ENCODE measurements at places on chromosomes 2 and 18. TPM values are rescaled to one million over a fixed set of nuclear protein-coding genes. Genes with fewer than 3 reads are reported as not detected.

Gene LIMS4
- total RNA-seq = 18.1 TPM

Gene SNORC
- total RNA-seq = under 0.01 TPM

Gene PSMA8
- total RNA-seq = not detected

Gene C2orf92
- total RNA-seq = 2.3 TPM

Gene CHRND
- total RNA-seq = not detected

Gene TLX2
- total RNA-seq = not detected

Gene CSRNP3
- 0.46 TPM for total RNA-seq

Gene CFC1
- not detected for total RNA-seq

Gene TMEM163
- 1.9 TPM for total RNA-seq

Gene TUBA4B
- not detected for total RNA-seq
